Stimulated activated CD8-positive, alpha-beta memory T cell treated with anti-CD3 and anti-CD28 coated beads, Interleukin-7, amount 100 ng/mL, for 1 hour (primary cell): ENCODE measurements at places on chromosomes 6 and 20.

- no peak for DNase-seq
These were observed 152.4 kb upstream of the PTPN1 start for GRCh38 chr20:50357783-50358161.

DNA sequence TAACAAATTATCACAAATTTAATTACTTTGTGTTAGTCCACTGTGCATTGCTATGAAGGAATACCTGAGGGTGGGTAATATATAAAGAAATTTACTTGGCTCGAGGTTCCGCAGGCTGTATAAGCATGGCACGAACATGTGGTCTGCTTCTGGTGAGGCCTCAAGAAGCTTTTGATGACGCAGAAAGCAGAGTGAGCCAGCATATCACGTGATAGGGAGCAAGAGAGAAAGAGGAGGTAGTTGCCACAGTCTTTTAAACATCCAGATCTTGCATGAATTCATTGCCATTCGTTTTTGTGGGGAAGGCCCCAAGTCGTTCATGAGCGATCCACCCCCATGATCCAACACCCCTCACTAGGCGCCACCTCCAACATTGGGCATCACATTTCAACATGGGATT is 733.7 kb downstream of the GRIK2 start:
- no peak for DNase-seq

DNA sequence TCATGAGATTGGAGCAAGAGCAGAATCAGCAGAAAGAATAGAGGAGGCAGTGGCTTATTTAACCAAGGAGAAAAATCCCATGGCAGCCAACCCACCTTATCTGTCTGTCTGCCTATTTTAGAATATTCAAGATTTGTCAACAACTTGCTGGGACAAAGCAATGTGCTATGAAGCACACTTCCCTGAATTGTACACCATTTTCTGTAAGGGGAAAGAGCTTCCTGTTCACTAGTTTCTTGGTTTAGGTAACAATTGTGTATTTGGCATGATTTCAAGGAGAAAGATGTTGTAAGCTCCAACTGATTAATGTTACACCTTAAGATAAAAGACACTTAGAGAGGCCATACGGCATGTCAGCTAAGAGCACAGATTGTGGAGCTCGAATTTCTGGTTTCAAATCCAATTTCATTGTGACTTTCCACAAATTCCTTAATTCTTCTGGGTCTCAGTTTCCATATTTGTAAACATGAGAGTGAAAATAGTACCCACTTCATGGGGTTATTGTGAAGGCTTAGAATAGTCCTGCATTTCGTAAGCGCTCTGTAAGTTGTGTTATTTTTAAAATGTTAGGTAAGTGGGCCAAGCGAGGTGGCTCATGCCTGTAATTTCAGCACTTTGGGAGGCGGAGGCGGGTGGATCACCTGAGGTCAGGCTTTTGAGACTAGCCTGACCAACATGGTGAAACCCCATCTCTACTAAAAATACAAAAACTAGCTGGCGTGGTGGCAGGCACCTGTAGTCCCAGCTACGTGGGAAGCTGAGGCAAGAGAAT is 4.8 kb upstream of the MUC22 start:
- no peak for DNase-seq

GRCh38 chr20:37345339-37346235 is at the start of gene SRC:
SRC (plus strand) TSS chr20:37346140; CDS start chr20:37384154, 38,014 bp downstream.
- no peak for DNase-seq

DNA sequence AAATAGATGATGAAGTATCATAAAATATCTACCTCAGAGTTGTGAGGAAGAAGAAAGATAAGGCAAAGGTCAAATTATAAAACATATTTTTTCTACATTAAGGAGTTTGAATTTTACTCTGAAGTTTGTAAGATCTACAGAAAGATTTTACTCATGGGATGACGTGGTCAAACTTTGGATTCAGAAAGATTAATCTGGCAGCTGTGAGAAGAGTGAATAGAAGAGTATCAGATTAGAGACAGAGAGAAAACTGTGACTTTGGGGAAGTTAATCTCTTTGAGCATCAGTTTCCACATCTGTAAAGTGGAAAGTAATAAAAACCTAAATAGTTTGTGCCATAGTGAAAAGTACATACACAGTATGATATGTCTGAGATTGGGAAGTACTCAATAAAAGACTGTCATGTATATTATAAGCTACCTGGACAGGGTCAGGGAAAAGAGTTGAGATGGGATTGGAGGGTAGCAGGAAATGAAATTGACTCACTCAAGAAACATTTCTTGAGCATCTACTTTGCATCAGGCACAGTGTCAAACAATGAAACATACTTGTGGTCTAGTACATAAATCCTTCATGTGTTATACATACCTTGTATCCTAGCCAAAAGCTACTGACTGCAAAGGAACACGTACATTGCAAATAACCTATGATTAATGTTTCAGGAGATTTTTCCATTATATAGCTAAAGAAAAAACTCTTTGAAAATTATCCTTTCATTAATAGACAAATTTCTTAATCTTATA is 222.1 kb downstream of the TMEM200A start:
- no peak for DNase-seq

GRCh38 chr20:10779911-10780310 is 106.1 kb upstream of the JAG1 start:
- no peak for DNase-seq

DNA sequence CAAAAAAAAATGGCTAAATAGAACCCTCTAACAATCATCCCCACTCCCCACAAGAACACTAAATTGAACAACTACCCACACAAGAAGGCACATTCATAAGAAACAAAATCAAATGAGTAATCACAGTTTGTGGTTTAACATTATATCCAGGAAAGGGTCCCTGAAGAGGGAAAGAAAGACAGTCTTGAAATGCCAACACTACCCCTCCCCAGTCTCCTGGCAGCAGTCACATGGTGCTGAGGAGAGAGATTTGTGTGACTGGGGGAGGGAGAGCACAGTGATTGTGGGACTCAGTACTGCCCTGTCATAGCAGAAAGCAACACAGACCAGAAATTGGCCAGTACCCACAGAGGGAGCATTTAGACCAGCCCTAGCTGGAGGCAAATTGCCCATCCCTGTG is 443.7 kb upstream of the BTBD3 start:
- DNase-seq: no peak

- no peak for DNase-seq
These were observed 636.5 kb upstream of the PTCHD4 start for GRCh38 chr6:48747471-48747870.

GRCh38 chr20:63697868-63698545 is 1.6 kb downstream of the TNFRSF6B start:
- no peak for DNase-seq

DNA sequence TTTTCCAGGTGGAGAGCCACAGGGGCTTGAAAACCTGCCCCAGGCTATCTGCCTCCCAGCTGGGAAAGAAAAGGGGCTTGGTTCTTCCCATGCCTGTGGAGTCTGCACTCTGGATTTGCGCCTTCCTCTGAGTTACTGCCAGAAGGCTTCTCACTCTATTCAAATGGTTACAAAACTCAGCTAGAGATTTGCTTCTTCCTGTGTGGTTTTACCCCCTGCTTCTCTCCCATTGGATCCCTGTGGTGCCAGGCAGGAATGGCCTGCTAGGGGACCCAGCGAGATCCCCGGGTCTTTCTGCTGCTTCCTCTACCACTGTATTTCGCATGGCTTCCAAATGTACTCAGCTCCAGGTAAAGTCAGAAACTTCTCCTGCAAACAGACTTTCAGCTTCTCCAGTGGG is 192.0 kb upstream of the HS3ST5 start:
- no peak for DNase-seq

- no peak for DNase-seq
These were observed 40.2 kb upstream of the SLC22A1 start for GRCh38 chr6:160081398-160081797.
